ENCODE measurements at places on chromosomes 13 and 19.

DNA sequence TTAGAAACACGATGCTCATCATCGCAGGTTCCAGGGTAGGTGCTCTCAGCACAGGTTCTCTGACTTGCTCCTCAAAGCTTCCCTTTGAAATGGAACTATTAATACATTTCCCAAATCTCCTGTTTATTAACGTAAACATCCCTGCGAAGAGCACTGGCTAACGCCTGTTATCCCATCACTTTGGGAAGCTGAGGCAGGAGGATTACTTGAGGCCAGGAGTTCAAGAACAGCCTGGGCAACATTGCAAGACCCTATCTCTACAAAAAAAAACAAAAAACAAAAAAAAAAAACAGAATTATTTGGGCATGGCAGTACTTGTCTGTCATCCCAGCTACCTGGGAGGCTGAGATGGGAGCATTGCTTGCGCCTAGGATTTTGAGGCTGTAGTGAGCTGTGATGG, 18.7 kb downstream of the CEACAM16 start:
- DNase-seq: no peak

DNA sequence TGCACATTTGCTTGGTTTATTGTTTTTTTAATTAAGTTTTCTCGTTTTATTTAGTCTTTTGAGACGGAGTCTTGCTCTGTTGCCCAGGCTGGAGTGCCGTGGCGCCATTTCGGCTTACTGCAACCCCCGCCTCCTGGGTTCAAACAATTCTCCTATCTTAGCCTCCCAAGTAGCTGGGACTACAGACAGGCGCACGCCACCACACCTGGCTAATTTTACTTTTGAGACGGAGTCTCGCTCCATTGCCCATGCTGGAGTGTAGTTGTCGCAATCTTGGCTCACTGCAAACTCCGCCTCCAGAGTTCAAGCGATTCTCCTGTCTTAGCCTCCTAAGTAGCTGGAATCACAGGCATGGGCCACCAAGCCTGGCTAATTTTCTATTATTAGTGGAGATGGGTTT, 1.3 kb downstream of the RPS9 start:
- DNase-seq: no peak

GRCh38 chr19:6718741-6719539, 1.5 kb downstream of the C3 start:
- DNase-seq: no peak

GRCh38 chr19:1847684-1848398, 442 bp downstream of the REXO1 start:
- DNase-seq: no peak

GRCh38 chr13:113147206-113147605, 11.2 kb upstream of the PROZ start:
- DNase-seq: no peak

DNA sequence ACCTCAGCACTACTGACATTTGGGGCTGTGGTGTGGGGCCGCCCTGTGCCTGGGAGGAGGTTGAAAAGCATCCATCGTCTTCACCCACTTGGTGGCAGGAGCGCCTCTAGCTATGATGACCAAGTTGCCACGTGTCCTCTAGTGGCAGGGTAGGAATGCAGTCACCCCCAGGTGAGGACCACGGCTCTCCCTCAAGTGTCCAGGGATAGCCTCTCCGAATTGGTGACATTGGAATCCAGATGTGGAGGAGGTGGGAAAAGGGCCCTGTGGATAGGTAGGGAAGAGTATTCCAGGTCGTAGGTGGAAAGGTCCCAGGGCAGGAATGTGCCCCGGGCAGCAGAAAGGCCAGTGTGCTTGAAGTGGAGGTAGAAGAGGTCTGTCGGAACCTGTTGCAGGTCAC, 37.6 kb downstream of the ARHGEF18 start:
- DNase-seq: no peak

- DNase-seq: no peak
Measured at GRCh38 chr13:90256746-90257145, 1090.7 kb upstream of the MIR17HG start.
